ENCODE measurements at places on chromosomes 4 and X.

- DNase-seq: no peak
These were observed 64.8 kb downstream of the GLRA3 start for GRCh38 chr4:174764105-174764729.

DNA sequence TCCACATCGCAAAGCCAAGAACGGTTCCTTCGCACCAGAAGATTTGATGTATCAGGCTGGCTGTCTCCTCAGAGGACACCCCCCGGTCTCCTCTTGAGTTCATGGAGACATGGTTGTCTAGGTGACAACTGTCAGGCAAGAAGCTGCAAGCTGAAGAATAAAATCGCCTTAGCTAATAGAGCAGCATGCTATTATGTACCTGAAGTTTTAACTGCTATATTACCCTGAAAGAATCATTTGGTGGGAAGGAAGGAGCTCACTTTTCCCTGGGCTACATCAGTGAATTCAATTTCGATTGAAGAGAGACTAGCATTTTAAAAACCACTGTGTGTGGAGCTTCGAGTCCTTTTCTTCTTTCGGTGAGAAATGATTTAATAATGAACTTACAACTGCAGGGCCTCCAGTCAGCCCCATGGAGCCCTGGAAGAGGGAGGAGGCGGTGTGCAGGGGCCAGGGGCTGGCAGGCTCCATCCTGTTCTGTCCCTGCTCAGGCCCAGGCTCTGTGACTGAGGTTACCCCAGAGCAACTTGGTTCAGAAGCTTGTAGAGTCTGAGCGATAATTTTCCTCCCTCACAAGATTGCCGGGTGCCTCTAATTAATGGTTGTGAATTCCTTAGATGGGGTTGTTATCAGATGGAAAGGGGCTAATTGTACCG lies 191.3 kb downstream of the MID1IP1 start:
- DNase-seq: no peak

DNA sequence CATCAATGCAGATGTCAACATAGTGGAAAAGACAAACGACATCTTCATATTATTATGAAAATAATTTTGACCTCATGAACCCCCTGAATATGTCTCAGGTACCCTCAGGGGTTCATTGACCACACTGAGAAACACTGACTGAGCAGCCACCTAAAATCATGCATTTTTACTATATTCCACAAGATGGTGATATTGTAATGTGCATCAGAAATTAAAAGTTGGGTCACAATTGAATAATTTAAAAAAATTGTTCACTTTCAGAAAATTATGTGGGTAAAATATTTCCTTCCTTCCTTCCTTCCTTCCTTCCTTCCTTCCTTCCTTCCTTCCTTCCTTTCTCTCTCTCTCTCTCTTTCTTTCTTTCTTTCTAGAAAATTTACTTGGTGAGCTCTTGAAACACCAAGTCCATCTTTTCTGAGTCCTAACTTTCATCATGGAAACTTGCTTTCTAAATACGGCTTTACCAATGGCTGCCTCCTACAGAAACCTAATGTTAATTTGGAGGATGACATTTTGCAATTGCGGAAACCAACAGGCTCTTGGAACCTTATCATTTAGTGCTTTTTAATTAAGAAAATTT lies 103.6 kb downstream of the RTL3 start:
- no peak for DNase-seq

GRCh38 chrX:14235004-14235403 lies 205.3 kb upstream of the GEMIN8 start:
- no peak for DNase-seq

- no peak for DNase-seq
These were observed 115.6 kb downstream of the DHRSX start for GRCh38 chrX:2385224-2385623.

DNA sequence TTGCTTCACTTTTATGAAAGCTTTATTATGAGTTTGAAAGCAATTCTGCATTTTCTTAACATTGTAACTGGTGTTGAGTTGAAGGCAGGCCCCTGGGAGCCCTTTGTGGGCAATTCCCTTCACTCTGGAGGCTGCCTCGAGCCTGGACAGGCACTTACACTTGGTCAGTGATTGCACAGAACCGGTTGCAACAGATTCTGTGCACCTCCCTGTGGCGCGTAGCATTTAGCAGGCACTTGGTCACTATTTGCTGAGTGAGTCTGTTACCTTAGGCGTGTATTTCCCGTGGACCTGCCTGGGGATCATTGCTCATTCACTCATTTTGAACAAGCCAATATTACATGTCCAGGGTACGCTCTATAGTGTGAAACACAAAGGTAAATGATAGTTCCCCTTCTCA lies 80.4 kb downstream of the PTTG2 start:
- DNase-seq: no peak

- DNase-seq: no peak
These were observed 46.0 kb downstream of the PCGF3 start for GRCh38 chr4:751676-752075.

GRCh38 chrX:48558271-48558670 lies 16.0 kb upstream of the RBM3 start:
- no peak for DNase-seq

DNA sequence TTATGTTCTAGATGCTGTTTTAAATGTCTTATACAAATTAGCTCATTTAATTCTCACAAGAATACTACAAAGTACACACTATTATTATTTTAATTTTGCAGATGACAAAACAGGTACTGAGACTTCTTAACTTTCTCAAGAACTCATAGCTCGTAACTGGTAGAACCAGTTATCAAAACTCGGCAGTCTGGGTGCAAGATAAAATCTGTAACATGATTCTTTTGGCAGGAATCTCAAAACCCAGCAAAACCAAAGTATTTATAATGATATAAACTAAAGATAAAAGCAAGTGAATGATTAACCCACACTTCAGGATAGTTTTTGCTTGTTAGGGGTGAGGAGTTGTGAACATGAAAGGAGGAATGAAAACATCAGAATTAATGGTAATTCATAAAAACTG lies 27.6 kb downstream of the CLNK start:
- DNase-seq: no peak

DNA sequence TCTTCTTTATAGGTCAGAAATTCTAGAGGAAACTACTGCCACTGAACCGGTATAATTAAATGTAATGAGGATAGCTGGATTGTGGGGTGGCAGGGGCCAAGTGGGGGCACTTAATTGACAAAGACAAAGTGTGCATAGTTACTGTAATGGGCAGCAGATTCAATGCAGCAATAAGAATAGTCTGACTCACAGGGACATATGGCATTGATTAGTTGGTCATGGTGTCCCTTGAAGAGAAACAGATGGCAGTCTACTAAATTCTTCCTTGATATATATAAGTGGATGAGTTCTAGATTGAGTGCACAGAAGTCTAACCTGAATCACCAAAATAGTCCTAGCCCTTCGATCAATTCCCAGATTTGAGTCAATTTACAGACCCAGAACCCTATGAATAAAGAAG lies 31.6 kb downstream of the ETDC start:
- no peak for DNase-seq

DNA sequence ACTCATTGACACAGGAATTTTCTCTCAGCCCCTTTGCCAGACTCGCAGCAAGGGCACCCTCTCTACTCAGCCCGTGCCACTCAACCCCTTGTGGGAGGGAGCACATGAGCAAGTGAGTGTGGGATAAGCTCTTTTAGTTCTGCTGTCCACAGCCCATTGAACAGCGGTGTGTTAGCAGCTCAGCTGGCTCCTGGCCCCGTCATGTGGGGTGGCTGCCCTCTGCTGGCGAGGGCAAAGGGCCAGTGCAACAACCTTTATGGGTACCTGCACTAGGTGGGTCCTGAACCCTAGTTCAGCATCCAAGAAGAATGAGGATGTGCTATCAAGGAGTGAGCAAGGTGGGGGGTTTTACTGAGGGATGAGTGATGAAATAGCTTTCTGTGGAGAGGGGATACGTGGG lies 85.0 kb upstream of the ZNF81 start:
- no peak for DNase-seq

GRCh38 chr4:732911-733630 lies 27.4 kb downstream of the PCGF3 start:
- no peak for DNase-seq

- DNase-seq: no peak
These were observed 20.5 kb downstream of the IQSEC2 start for GRCh38 chrX:53260836-53261235.

DNA sequence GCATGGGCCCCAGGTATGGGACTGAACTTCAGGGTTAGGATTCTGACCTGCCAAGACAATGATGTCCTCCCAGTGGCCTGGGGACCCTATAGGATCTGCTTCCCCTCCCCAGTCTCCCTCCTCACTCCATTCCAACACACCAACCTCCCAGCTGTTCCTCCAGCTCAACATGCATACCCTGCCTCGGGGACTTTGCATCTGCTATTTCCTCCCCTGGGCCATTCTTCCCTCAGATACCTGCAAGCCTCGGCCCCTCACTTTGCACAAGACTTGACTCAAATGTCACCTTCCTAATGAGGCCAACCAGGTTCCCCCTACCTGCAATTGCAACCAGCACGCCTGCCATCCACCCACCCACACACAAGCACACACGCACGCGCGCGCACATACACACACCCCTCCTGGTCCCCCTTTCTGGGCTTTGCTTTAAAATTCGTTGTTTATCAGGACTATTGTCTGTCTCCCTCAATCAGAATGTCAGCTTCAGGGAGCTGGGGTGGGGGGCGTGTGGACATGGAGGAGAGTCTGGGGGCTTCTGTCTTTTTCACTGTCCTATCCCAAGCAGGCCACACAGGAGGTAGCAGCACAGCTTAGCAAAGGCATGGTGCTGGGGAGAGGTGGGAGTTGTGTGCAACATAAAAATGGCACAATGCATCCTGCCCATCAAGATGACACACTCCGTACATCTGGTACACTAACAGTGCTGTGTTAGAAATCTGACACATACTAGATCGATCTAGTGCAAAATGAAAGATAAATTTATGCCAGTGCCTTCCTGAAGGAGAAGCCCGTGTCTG lies 20.6 kb upstream of the PPP2R2C start:
- DNase-seq: no peak

- DNase-seq: no peak
These were observed 337.7 kb upstream of the CTSO start for GRCh38 chr4:156291317-156291716.

GRCh38 chrX:13265549-13266132 lies 54.2 kb downstream of the ATXN3L start:
- no peak for DNase-seq

DNA sequence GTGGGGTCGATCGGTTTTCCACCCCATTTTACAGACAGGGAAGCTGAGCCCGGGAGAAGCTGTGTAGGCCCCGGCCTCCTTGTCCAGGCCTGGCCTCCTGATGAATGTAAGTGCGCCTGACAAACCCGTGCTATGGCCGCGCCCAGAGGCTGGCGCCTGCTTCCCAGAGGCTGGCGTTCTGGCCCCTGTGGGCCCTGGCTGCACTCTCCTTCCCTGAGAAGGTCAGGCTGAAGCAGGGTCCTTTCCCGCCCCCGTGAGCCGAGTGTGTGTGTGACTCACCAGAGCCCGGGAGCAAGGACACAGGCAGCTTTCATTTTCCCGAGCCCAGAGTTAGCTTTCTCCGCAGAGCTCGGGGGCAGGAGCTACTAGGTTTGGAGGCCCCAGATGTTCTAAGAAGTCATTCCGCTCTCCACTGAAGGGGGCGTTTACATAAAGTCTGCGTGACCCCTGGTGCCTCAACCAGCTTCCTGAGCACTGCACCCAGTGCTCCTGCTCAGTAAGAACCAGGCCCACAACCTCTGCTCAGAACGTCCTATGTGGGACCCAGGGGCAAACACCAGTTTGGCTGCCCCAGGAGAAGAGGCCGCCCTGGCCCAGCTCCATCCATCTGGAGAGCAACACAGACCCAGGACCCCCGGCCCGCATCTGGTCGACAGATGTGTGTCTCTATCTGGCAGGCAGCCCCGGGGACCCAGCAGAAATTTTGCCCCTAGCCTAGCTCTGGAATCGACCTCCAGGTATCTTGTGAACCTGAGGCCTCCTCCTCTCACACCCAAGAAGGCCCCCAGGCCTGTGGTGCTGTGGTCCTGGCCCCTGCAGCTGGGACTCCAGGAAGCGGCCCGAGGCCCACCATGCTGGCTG lies 13.6 kb downstream of the UVSSA start:
- peak; percentile 32 for DNase-seq

DNA sequence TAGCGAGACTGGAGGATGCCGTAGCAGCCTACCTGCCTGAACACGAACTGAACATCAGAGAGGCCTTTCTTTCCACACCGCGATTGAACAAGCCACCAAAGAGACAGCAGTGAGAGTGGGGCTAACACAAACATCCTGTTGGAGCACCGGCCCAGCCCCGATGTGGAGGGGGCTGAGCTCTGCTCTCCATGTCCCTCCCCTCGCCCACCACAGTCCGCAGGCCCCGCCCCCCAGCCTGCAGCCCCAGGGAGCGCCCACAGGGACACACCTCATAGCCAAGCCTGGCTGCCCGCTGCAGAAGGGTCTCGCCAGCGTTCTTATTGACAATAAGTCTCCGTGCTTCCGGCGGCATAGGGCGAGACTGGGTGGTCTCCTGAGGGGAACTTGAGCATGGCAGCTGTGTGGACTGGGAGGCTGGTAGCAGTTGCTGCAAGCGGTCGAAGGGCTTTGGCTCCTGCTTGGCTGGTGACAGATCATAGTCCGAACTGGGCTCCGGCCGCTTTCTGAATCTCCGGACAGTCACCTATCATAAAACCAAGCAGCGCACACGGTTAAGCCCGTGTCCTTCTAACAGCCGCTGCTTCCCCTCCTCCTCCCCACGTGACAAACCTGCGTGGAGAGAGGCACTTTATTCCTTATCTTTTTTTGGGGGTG lies 35.8 kb downstream of the BCOR start:
- DNase-seq: no peak

GRCh38 chr4:130419211-130419975 lies 1323.4 kb downstream of the C4orf33 start:
- DNase-seq: no peak

Data from tibial nerve (tissue), 4 donors.